Large intestine (tissue), 12 donors: ENCODE measurements at places on chromosomes 11 and 22. TPM values are rescaled to one million over a fixed set of nuclear protein-coding genes. Genes with fewer than 3 reads are reported as not detected.

The PSMC3 gene
- polyA plus RNA-seq = 99.4 TPM

The MIOX gene
- polyA plus RNA-seq = 0.60 TPM

The PTGDR2 gene
- polyA plus RNA-seq = 5.0 TPM

The HSPA8 gene
- 1,403 TPM for polyA plus RNA-seq

The SORL1 gene
- 31.0 TPM for polyA plus RNA-seq

The CHST1 gene
- polyA plus RNA-seq = 3.0 TPM

The AGBL2 gene
- polyA plus RNA-seq = 10.6 TPM

The RTCB gene
- polyA plus RNA-seq = 80.0 TPM

The PIWIL4 gene
- 16.0 TPM for polyA plus RNA-seq

The CDON gene
- polyA plus RNA-seq = 22.8 TPM

The TEX54 gene
- polyA plus RNA-seq = 0.76 TPM

The C11orf97 gene
- polyA plus RNA-seq = not detected

The MAML2 gene
- 11.2 TPM for polyA plus RNA-seq

The PRR33 gene
- 0.67 TPM for polyA plus RNA-seq

The SPTBN2 gene
- polyA plus RNA-seq = 7.1 TPM

The LMO2 gene
- 11.8 TPM for polyA plus RNA-seq

The NRXN2 gene
- polyA plus RNA-seq = 13.8 TPM

The KCNJ5 gene
- 2.6 TPM for polyA plus RNA-seq

GRCh38 chr11:105155679-105156078, 16.1 kb upstream of the CARD18 start:
- DNase-seq = no peak

DNA sequence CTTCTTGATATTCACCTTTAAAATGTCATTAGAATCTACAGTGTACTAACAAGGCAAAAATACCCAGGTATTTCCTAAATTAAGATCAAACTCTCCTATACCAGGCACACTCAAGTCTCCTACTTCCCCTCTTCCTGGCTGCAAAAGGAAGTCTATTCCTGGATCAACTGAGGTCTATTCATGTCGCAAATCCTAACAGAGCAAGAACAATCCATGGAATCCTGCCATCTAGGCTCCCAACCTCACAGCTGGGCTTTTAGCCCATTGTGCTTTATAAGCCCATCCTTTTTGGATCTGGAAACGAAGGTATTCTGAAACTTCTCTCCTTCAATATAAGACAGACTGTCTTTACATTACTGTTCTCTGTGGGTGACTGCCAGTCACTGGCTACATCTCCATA, 161.8 kb downstream of the SOX6 start:
- DNase-seq = no peak

- no peak for DNase-seq
These were observed 405.3 kb upstream of the LUZP2 start for GRCh38 chr11:24091594-24091993.

DNA sequence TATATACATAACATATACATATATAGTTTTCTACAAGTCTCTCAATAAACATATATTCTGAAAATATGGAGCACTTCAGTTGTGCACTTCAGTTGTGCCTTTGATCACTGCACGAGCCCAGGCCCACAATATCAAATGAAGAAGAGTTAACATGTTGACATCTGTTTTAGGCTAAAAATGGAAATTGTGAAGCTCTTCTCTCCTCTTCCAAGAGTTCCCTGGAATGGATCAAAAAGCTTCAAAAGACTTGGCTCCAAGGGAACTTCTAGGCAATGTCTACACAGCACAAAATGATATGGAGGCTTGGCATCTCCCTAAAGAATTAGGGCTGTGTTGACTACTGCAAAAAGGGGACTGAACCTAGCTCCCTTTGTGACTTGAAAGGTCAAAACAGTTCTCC, 36.9 kb downstream of the MAML2 start:
- no peak for DNase-seq

GRCh38 chr11:99333621-99334020, 312.9 kb downstream of the CNTN5 start:
- no peak for DNase-seq

GRCh38 chr11:44416776-44417175, 106.8 kb upstream of the ALX4 start:
- no peak for DNase-seq

GRCh38 chr22:16954060-16954403, 54.0 kb downstream of the GAB4 start:
- no peak for DNase-seq

DNA sequence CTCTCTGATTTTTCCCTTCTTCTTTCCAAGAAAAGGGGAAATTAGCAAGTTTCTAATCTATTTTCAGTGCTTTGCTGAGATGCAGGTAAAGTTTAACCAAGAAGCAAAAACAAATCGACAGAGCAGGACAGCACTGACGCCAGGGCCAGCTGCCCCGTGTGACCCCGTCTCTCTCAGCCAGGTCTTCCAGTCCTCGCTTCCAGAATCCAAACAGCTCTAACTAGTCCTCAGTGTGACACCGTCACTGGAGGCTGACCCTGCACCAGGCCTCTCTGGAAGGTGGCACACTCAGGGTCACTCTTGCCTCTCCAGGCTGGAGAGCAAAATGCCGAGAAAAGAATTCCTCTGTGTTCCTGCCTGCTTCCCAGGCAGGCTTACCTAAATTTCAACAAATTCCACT, 44.8 kb downstream of the SHANK2 start:
- no peak for DNase-seq

DNA sequence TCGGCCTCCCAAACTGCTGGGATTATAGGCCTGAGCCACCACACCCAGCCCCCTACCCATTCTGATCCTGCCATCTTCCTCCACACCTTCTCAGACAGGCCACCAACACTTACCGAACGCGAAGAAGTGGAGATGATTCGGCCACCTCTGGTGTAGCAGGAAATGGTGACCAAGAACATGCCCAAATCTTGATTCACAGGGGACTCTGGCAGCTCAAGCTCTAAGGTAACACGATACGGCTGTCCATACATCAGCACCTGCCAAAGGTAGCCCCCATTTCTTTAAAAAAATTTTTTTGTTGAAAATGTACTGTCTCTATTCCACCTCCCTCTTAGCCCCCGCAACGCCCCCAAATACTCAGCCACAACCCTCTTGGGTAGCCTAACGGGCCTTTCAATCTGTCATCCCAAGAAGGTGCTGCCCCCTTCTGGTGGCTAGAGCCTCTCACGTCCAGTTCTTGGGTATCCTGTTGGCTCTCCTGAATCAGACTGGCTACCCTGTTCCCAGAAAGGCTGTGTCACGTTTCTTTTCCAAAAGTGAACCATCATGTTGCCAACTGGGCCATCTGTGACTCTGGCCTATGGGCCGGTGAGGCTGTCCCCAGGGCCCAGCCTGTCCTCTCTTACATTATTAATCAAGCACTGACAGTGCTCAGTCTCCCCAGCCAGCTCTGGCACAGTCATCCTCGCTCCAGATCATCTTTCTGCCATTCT, 5.3 kb upstream of the LRRN4CL start:
- peak; percentile 49 for DNase-seq

DNA sequence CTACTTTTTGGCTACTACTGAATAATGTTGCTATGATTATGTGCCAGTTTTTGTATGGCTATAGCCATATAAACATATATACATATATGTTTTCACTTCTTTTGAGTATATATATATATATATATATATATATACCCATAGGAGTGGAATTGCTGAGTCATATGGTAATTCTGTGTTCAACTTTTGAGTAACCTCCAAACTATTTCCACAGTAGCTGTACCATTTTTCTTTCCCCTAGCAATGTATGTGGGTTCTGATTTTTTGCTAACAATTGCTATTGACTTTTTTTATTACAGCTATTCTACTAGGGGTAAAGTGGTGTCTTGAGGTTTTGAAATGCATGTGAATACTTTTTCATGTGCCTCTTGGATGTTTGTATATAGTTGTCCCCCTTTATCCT, 30.4 kb downstream of the CBL start:
- DNase-seq = no peak

DNA sequence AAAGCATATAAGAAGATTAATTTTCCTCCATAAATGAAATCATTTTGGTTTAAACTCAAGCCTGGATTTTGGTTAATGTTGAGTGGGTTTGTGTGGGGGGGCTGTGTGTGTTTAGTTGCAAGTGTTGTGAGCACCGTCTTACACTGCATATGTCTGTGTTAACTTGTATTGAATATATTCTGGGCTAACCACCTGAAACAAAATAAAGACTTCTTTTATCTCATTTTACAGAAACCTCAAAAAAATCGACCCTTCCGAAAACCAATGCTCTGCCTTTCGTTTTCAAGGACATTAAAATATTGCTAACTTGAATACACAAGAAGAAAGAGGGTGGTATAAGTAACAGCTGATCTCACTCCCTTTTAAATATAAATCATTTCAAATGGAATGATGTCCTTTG, 192.2 kb upstream of the BLID start:
- no peak for DNase-seq

- DNase-seq = no peak
These were observed 417.6 kb upstream of the ARHGAP42 start for GRCh38 chr11:100269516-100269915.

DNA sequence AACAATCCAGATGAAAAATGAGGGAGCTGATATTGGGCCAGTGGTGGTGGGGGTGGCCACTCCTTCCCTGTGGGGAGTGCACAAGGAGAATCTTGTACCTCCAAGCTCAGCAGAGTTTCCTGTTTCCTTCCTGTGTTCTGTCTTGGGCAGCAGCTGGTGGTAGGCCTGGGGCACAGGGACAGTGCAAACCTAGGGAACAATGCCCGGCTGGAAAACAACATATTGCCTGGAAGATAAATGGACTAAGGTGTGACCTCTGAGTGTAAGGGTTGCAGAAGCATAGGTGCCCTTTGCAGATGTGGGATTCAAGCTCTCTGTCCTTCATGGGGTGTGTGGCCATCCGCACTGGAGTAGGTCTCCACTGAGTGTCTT, 5.8 kb upstream of the JAM3 start:
- no peak for DNase-seq

DNA sequence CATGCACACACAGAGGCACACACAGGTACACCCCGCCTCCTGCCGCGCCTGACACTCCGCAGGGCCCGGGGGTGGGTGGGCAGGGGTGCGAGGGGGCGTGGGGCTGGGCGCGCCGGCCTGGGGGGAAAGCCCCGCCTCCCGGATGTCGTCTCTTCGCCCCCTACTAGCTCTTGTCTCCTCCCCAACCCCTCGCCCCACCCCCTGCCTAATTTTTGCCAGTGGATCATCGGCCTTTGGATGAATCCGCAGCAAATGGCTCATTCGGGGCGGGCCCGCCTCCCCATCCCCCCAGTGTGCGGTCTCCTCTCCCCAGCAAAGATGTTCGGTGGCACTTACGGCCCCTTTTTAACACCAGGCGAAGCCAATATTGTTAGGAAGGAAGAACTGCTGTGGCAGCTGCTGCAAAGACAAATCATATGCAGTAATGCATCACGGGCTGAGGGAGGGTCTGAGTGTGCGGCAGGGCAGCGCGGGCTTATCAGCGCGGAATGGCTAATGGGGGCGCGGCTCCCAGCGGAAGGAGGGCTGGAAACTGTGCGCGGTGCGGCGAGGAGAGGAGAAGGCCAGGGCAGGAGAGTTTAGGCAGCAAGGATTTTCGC, 13.4 kb upstream of the NECTIN1 start:
- DNase-seq = peak; percentile 75

- DNase-seq = no peak
These were observed 189.9 kb downstream of the ARHGAP42 start for GRCh38 chr11:100876815-100877520.

DNA sequence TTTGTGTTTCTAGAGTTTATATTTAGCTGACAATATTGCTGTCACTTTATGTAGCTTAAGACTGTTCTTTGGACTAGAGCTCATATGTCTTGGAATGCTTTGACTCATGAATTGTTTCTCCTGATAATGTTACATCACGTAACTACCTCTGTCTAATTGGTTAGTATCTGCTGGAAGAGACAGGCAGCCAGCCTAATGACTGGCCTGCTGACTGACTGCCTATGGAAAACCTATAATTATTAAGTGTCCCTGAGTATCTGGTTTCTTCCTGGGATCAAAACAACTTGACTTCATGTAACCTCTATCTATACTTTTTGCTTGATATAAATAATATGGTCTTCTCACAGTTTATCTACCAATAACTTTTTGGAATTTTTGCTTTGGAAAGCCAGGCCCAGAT, 9.4 kb downstream of the SOX6 start:
- DNase-seq = peak; percentile 83

- DNase-seq = no peak
These were observed 134.2 kb downstream of the RBFOX2 start for GRCh38 chr22:35894464-35894878.

- DNase-seq = no peak
These were observed 161.1 kb downstream of the TEAD1 start for GRCh38 chr11:12835286-12835685.

GRCh38 chr11:111851636-111852035, 19.7 kb downstream of the ALG9 start:
- DNase-seq = no peak

DNA sequence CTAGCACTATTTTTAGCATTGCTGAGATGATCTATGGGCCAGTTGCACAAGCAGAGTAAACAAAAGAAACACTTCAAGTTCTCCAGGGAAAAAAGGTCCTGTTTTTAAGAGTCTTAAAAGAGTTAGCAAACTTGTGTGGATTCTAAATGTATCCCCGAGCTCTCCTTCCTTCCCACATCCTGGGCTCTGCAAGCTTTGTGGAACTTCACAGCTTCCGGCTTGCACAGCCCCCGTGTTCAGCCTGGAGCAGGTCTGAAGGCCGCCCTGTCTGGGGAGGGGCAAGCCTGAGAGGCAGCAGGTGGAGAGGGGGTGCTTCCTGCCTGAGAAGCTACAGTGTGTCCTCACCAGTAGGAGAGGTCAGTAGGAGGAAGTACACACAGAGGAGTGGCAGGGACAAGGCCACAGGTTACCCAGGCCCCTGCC, 35.1 kb upstream of the SUSD2 start:
- peak; percentile 88 for DNase-seq

DNA sequence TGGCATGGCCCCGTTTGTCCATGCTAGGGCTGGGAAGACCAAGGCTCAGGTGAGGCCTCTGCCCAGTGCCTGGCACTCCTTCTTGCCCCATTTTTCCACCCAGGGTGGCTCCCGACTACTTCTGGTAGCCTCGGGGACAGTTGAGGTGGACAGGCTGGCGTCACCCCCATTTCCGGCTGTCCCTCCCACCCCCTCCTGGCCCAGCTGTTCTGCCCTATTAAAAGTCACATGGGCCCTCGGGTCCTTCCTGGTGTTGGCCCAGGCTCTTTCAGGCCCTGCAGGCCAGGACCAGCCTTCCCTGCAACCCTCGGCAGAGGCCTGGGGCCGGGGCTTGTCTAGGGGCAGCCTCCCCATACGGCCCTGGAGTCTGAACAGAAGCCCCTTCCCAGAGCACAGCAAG, 9.5 kb downstream of the CD81 start:
- DNase-seq = no peak

DNA sequence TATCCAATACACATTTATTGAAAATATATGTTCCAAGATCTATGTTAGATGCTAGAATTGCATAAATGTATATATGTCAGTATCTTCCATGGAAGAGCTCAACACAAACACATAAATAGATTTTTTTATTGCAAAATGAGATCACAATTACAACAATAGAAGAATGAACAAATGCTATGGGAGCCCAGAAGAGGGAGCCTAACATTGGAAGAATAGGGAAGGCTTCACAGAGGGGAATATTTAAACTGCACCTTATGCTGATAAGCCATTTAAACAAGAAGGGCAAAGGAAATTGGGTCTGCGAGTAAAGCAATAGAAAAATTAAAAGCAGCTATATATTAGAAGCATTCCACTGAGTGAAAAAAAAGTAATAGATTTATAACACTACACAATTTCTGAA, 96.1 kb upstream of the LRRC55 start:
- DNase-seq = no peak

GRCh38 chr22:29309332-29310064, 3.0 kb downstream of the GAS2L1 start:
- peak; percentile 31 for DNase-seq
